Activated naive CD4-positive, alpha-beta T cell treated with anti-CD3 and anti-CD28 coated beads for 36 hours (primary cell): ENCODE measurements at places on chromosomes 6 and 20. TPM values are rescaled to one million over a fixed set of nuclear protein-coding genes. Genes with fewer than 3 reads are reported as not detected.

GRCh38 chr20:478010-478948, 15.9 kb upstream of the TBC1D20 start:
- no peak for DNase-seq

TMEM74B gene
- total RNA-seq, result 0.17 TPM

MMP24 gene
- not detected for total RNA-seq

LAMP5 gene
- not detected for total RNA-seq

MAK gene
- 0.14 TPM for total RNA-seq

OPRM1 gene
- not detected for total RNA-seq

AURKA gene
- 121 TPM for total RNA-seq

SUMO4 gene
- 5.9 TPM for total RNA-seq

DNA sequence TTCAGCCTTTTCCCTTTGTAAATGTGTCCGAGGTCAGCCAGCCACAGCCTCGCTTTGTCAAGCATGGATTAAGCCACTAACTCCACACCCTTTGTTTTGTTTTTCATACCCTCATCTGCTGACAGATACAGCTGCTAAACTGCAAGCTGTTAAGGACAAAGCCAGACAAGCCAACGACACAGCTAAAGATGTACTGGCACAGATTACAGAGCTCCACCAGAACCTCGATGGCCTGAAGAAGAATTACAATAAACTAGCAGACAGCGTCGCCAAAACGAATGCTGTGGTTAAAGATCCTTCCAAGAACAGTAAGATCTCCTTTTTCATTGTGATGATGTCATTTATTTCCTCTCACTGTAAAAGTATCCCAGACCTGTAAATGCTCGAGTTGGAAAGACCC, 269.3 kb downstream of the ARHGAP18 start:
- peak; percentile 17 for DNase-seq

DNA sequence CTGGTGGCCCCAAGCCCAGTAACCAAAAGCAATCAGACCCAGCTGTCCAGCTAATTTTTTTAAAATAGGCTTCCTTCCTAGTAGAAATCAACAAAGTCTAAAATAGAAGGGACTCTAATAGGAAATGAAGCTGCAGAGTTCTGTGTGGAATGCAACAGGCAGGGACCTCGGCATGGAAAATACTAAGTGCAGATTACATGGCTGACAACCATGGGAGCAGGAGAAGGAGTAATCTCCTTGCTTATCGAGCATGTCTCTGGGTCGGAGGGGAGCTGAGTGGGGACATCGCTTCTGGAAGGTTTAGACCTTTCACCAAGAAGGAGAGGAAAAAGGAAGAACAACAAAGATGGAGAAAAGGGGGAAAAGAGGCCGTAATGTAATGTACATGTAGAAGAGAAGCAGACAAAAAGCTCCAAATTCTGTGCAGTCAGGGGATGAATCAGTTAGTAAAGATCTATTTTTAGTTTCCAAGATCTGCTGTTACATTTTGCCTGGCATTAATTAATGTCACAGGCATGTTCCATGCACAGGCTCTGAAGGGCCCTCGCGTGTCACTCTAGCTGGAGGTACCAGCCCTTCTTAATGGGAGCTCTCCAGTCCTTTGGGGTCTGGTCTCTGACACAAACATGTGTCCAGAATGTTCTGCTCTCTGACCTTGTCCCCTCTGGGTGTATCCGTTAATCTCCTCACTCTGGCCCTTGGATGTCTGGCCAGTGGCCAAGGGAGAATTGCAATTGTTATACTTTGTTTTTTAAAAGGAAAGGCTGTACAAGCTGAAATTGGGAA, 16.6 kb upstream of the ZNF831 start:
- peak; percentile 41 for DNase-seq

DNA sequence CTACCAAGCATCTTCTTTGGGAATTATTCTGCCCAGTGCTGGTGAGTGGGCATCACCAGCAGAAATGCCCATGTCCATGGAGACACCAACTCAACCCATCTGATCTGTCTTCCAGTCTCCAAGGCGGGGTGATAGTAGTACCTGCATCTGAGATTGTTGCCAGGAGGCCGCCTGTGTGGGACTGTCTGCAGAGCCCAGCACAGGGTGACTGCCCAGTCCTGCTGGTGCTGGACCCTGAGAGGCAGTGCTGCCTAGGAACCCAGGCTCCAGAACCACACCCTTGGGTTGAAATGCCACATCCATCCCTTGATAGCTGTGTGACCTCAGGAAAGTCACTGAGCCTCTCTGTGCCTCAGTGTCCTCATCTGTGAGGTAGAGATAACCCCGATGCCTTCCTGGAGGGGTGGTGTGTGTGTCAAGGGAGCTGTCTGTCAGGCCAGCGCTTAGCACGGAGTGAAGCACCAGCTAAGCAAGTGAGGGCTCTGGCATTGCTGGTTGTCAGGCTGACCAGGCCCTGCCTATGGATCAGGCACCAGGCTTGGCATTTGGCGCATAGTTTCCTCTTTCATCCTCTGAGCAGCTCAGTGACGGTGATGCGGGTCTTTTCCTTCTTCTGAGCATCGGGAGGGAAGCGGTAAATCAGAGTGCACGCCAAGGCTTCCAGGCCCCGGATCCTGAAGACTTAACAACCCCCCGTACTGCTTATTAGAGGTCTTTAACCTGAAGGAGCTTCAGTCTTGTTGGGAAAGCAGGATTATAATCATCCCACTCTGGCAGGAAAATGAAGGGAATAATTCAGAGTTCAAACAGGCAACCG, 268.2 kb downstream of the CDH4 start:
- no peak for DNase-seq

DNA sequence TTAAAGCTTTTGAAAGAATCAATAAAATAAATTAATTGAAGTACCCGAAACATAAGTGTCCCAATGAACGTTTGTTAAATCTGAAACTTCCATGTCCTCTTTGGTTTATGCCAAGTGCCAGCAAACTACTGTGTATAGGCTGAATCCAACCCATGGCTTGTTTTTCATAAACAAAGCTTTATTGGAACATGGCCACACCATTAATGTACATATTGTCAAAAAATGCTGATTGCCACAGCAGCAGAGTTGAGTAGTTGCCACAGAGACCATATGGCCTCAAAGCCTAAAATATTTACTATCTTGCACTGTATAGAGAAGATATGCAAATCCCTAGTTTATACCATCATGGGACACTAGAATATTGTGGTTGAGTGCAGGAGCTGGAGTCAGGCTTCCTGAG, 406.1 kb downstream of the MAFB start:
- DNase-seq, result no peak

DNA sequence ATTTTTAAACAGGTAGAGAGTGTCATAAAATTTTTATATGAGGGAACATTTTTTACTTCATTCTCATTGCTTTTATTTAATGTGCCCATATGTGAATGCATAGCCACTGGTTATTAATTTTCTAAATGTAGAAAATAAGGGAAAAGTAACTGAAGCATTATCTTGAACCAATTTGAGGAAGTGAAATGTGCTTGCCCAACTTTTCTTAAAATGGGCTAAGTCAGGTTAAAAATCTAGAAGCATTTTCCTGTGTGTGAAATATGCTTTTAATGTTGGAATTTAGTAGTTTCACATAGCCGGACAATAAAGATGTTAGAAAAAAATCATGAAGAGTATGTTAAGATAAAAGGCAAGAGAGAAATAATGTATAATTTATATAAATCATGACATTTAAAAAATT, 3.8 kb downstream of the SEC23B start:
- no peak for DNase-seq

- no peak for DNase-seq
Measured at GRCh38 chr6:150491811-150492172, 107.9 kb upstream of the PLEKHG1 start.

- no peak for DNase-seq
Measured at GRCh38 chr6:54010340-54011276, 100.6 kb upstream of the MLIP start.

DNA sequence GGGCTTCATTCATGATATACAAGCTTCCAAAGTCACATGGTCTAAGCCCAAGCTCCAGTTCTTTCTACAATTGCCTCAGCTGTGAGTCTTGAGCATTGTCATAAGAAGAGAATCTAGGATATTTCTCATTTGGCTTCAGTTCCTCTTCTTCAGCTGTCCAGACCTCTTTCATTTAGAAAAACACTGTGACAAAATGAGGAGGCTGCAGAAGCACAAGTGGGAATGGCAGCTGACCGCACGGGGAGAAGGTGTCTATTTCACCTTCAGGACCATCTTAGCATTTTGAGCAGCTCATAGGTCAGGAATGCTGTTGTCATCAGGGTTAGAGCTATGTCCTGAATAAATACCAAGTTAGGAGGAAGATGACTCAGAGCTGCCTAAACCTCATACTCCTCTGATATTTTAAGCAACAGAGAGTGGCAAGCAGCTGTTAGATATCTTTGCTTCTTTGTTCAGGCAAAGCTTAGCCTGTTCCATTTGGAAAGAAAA, 390.1 kb upstream of the CITED2 start:
- no peak for DNase-seq

GRCh38 chr20:58374906-58375758, 13.9 kb upstream of the VAPB start:
- no peak for DNase-seq

DNA sequence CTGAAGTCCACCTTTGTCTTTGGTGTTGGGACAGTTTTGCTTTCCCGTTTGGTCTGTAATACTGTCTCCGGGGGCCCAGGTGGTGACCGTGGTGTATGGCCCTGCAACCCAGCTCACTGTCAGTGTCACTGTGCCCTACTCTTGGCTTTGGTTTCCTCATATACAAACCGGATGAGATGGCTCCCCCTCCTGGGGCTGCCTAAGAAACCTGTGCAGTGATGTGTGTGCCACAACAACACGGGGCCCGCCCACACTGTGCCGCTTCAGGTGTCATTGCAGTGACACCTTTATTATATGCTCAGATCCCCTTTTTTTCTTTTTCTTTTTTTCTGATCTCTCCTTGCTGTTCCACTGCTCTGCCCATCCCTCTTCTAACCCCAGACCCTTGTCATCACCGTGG, 73.9 kb downstream of the RAMACL start:
- peak; percentile 49 for DNase-seq

LGSN gene
- not detected for total RNA-seq

GRCh38 chr6:5679691-5680090, 327.0 kb downstream of the NRN1 start:
- DNase-seq, result no peak

ANGPT4 gene
- total RNA-seq, result not detected

- DNase-seq, result no peak
Measured at GRCh38 chr6:127185437-127185995, 67.0 kb downstream of the RSPO3 start.

DNA sequence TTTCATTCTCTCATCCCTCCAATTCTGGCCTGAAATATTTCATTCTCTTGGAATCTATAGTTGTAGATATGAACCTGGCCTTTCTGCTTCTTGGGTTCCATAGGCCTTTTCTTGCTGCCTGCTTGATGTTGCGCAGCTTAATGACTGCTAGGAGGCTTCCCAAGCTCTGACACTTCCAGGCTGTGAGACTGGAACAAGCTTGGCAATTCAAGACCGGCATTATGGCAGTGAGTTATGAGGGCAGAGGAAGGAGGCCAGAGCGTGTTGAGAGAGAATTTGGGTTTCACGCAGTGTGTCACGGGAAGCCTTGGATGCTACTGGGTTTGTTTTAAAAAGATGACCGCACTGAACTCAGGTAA, 948 bp upstream of the DNAJC5 start:
- DNase-seq, result no peak

DNA sequence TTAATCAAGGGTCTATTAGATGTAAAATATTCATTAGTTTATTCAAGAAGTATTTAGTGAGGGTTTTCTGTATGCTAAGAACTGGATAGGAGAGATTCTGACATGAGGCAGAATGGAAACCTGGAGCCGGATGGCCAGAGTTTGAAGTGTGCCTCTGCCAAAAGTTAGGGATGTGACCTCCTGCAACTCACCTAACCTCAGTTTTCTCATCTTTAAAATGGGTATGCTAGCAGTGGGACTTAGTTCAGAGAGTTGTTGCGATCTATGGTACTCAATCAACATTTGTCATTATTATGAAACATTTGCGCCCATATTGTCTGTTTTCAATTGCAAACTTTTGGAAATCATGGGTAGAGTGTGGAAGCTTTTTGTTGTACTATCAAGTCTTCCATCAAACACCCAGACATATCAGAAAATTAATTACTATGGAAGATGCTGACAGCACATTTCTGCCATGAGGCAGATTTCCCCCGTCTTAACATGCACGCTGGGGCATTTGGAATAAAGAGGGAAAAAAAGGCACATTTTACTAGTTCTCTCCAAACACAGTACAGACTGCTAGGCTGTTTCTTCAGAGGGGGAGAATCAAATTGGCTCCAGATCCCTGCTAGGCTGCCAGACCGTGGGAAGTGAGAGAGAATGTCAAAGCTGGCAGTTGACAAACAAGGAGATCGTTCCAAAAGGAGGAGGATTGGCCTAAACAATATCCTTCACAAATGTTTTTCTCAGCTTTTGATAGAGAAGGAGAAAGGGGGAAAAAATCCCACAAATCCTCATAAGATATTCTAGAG, 205.3 kb upstream of the TSHZ2 start:
- no peak for DNase-seq

GRCh38 chr6:153941768-153942167, 97.3 kb upstream of the OPRM1 start:
- DNase-seq, result no peak
